ENCODE measurements at places on chromosomes 16 and 17.

GRCh38 chr17:69246726-69247375 is 18.2 kb upstream of the ABCA10 start:
- DNase-seq, result peak; percentile 58

GRCh38 chr17:49987681-49988441 is 7.2 kb downstream of the DLX3 start:
- DNase-seq, result peak; percentile 50

GRCh38 chr16:2091547-2092255 is 43.9 kb downstream of the TSC2 start:
- DNase-seq, result no peak

GRCh38 chr16:14378689-14379467 is 251.2 kb downstream of the PARN start:
- DNase-seq, result no peak

GRCh38 chr16:19118938-19119431 is 5.2 kb downstream of the ITPRIPL2 start:
- peak; percentile 91 for DNase-seq

DNA sequence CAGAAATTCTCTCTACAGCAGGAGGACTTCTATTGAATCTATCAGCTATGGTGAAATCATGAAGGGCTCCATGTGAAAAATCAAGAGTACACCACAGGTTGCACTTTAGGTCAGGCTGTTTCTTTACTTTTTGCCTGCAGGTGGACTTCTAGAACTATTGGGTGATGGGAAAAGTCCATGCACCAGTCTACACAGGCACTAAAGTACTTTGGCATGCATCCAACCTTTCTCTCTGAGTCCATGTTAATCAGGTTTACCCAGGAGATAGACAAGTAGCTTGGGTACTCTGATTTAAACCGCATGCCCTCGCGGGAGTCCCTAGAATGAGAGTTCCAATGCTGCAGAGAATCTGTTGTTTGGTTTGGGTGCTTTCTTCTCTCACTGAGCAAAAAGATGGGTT is 9.1 kb upstream of the ANKFN1 start:
- DNase-seq, result no peak

- no peak for DNase-seq
These were observed 2288.4 kb downstream of the TP53TG3F start for GRCh38 chr16:35747658-35748455.

DNA sequence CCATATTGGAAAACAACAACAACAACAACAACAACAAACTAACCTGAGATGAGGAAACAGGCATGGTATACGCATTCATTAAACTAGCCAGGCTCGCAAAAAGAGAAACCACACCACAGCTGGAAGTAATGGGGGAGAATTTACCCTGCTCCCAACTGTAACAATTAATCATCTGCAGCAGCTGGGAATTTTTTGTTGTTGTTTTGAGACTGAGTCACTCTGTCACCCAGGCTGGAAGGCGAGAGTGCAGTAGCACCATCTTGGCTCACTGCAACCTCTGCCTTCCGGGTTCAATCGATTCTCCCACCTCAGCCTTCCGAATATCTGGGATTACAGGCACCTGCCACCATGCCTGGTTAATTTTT is 16.3 kb downstream of the PRPSAP1 start:
- no peak for DNase-seq

- DNase-seq, result peak; percentile 89
These were observed 3.0 kb downstream of the CDH1 start for GRCh38 chr16:68739964-68740627.

Measured in ACHN (cell line).